OCI-M1 (cell line): ENCODE measurements at places on chromosomes 13 and 19.

- DNase-seq = no peak
Measured at GRCh38 chr13:38417241-38417640, 67.6 kb downstream of the UFM1 start.

GRCh38 chr13:64527561-64527960, 2702.6 kb downstream of the PCDH9 start:
- no peak for DNase-seq

DNA sequence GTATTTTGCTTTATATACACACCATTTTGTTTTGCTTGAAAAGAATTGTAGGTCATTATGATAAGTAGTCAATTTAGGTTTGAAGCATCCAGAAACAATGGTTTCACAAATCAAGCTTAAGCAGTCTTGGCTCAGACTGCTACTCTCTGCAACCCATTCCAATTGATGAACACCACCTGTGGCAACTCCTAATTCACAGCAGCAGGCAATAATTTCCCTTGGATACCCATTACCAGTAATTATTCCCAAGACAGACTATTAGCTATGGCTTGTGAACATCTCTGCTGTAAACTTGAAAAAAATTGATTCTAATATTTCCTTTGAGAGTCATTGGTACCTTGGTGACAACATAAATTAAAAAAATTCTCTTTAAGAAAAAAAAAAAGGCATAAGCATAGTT, 299.3 kb upstream of the SLITRK6 start:
- no peak for DNase-seq

GRCh38 chr13:75479102-75479740, 2.7 kb downstream of the TBC1D4 start:
- peak; percentile 32 for DNase-seq

GRCh38 chr19:35104361-35104760, 11.3 kb upstream of the FXYD3 start:
- no peak for DNase-seq

DNA sequence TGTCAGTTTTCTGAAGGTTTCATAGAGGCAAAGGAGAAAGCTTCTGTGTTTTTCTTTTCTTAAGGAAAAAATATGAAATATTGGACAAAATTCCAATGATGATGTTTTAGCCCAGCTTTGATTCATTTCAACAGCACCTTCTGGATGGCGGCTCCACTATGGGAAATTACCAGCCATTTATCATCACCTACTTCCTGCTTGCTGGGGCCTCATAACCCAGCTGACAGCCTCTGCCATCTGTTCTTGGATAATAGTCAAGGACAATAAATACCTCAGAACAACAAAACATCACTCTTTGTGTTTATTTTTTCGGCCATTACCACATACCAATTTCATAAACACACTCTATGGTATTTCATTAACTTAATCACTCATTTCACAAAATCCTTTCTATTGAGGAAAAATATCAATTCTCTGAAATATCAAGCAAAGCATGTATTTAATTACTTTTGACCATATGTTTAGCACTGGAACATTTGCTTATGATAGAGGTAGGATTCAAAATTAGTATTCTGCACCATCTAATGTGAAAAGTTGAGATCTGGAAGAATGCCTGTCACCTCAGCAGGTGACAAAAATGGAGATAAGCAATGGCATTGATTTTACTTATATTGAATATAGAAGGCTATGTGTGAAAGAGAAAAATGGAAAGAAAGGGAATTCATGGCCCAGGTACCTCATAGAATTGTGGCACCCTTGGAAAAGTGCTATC, 629.7 kb downstream of the LIG4 start:
- no peak for DNase-seq

GRCh38 chr13:74573654-74574053, 439.4 kb upstream of the KLF12 start:
- DNase-seq = peak; percentile 14

DNA sequence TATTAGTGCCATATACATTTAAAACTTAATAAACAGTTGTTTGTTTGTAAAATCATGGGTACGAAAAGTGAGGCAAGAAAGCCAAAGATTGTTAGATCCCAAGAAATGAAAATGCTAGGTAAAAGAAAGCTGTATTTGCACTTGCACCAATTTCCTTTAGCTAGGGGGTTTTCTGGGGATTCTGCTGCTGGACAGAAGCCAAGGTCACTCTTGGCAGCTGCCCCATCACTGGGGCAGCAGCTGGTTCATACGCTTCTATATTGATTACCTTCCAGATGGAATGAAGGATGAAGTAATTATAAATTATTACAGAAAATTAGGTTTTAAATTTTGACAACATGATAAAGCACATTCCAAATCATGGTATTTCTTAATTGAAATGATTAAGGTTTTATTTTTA, 127.4 kb downstream of the SLITRK5 start:
- DNase-seq = no peak

- no peak for DNase-seq
Measured at GRCh38 chr19:48644355-48644754, 1.6 kb downstream of the CA11 start.

- DNase-seq = no peak
Measured at GRCh38 chr13:111967572-111968201, 99.3 kb upstream of the SOX1 start.
